ENCODE measurements at places on chromosomes 4 and X.

- DNase-seq: no peak
These were observed 413.7 kb downstream of the PPP3CA start for GRCh38 chr4:100933628-100934027.

GRCh38 chr4:27638163-27638915, 777.7 kb downstream of the STIM2 start:
- no peak for DNase-seq

DNA sequence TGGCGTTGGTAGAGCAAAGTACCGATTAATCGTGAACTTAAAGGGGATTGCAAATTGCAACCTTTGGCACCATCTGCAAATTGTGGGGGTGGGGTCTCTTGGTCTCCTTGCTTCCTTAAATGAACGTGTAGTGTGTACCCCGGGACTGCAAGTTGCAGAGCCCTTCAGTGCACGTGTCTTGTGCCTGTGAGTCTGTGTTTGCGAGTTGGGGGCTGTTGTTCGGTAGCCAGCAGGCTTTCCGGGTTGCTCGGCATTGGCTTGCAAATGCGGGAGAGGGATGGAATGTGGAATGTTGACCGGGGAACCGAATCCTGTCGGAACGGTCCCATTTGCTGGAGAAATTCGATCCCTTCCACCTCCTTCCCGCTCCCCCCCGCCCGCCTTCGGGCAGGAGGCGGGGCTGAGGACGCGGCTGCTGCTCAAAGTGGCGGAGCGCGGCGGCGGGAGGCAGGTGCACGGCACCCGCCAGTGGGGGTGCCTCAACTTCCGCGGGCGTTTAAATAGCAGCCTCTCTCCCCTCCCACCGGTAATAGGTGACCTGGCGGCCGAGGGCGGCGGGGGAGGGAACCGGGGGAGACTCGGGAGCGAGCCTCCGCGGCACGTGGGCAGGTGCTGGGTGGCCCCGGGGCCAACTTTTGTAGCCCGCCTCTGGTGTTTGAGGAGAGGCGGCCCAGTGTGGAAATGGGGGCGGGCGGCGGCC, 1.5 kb downstream of the JADE1 start:
- DNase-seq: peak; percentile 88

DNA sequence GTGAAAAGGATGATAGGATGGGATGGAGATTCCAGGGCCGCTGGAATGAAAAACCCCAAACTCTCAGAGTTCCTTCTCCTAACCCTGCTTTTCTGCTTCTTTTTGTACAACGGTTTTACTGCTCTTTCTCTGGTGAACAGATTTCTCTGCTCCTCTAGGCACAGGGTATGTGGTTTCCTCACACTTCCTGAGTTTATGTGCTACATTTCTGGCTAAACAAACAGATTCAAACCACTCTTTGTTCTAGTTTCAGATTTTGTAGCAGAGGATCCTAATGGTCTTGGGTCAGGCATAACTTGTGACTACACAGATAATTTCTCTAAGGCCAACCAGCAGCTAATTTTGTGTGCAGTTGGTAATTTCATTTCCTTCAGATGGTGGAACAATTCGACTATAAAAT, 52.6 kb downstream of the OSTC start:
- DNase-seq: no peak

DNA sequence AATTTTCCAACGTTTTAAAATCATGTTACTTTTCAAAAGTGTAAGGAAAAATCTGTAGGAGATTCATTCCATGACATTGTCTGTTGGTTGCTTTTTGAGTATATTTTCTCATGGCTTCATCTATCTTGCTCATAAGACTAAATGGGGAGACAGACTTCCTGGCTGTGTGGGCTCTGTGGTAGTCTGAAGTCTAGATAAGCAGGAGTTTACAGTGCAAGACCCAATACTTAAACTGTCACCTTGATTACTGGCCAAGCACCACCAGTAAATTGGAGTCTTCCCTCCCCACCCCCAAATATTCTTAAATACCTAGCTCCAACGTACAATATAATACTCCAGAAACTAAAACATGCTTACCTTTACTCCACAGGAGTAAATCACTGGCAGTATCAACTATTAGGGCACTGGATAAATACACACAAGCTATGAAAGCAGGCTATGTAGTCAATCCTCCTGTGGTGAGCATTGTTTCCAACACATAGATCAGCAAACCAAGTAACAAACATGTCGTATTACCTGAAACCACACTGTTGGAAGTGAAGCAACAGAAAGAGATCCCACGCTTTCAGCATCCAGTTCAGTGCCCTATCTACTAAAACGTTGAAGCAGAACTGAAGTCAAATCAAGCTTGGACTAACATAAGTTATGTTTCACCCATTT, 6.2 kb downstream of the HNRNPD start:
- DNase-seq: no peak

GRCh38 chrX:23276475-23276874, 58.2 kb upstream of the PTCHD1 start:
- DNase-seq: no peak

GRCh38 chr4:158667651-158668198, 4.0 kb downstream of the C4orf46 start:
- peak; percentile 39 for DNase-seq

DNA sequence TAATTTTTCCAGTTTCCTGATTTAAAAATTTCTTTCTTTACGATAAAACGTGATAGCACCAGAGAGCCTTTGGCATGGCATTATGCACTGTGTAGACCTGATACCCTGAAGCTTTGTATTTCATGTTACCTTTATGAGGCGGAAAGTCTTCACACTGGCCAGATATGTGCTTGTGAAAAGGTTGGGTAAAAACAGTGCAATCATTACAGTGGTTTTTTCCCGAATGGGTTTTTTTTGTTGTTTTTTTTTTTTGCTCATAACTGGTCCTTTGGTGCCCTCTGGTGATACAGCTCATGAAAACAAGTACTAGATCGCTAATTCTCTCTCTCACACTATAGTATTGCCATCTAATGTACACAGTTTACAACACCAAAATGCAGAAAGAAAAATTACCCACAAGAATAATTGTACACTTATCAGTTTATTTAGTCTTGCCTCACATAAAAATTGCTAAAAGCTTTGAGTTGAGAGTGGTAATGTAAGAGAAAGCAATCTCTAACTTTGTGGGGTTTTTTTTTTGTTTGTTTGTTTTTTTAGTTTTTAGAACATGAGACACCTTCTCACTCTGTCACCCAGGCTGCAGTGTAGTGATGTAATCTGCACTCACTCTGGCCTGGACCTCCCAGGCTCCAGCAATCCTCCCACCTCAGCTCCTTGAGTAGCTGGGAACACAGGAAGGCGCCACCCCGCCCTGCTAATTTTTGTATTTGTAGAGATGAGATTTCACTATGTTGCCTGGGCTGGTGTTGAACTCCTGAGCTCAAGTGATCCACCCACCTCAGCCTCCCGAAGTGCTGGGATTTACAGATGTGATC, 21.3 kb downstream of the SPCS3 start:
- peak; percentile 44 for DNase-seq

DNA sequence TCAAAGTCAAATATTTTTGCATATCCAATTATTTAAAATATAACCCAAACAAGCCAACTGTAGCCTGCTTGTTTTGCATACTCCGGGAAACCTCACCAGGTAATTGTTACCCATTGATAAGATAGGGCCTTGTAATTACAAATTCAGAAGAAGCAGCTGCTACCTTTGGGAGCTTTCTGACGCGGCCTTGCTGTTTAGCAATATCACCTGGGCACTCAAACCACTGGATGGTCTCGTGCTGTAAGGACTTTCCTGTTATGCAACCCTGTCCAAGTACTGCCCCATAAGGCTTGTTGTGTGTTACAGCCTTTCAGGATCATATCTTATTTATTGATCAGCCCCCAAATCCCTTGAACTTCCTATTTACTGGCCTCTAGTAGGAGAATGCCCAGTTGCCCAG, 52.1 kb downstream of the HS3ST1 start:
- DNase-seq: no peak

GRCh38 chrX:51395810-51396728, 63.4 kb downstream of the NUDT10 start:
- DNase-seq: peak; percentile 67

GRCh38 chrX:72396117-72396516, 90.4 kb upstream of the CITED1 start:
- no peak for DNase-seq

- peak; percentile 56 for DNase-seq
These were observed 3.5 kb upstream of the IQSEC2 start for GRCh38 chrX:53284684-53285447.

DNA sequence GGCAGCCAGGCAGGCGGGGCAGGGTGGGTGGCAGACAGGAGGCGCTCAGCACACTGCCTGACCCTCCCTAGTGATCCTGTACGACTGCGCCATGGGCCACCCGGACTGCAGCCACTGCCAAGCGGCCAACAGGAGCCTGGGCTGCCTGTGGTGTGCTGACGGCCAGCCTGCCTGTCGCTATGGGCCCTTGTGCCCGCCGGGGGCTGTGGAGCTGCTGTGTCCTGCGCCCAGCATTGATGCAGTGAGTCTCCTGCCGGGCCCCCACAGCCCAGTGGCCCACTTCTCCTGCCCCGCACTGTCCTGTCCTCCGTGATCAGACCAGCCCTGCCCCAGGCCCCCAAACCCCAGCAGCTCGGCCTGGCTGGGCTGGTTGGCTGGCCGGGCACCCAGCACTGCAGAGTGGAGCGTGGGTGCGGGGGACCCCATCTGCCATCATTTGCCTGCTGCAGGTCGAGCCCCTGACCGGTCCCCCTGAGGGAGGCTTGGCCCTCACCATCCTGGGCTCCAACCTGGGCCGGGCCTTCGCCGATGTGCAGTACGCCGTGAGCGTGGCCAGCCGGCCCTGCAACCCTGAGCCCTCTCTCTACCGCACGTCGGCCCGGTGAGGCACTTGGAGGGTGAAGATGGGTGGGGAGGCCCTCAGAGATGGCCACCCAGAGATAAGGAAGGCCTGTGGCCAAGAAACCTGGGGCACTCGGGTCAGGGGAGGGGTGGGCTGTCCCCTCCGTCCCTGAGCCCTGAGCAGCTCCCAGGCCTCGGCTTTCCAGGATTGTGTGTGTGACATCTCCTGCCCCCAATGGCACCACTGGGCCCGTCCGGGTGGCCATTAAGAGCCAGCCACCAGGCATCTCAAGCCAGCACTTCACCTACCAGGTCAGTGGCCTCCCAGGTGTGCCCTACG, 7.6 kb downstream of the PLXNB3 start:
- DNase-seq: no peak

DNA sequence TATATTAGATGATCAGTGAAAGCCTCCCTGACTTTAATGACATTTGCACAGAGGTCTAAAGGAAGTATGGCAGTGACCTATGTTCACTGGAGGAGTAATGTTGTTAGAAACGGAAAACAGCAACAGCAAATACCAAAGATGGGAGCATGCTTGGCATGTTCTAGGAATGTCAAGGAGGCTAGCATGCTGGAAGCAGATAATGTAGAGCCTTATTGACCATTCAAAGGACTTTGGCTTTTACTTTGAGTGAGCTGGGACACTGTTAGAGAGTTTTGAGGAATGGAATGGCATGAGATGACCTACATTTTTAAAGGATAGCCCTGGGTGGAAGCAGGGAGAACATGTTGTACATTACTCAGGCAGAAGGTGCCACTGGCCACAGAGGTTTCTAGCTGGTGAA, 6.0 kb downstream of the RPA4 start:
- no peak for DNase-seq

DNA sequence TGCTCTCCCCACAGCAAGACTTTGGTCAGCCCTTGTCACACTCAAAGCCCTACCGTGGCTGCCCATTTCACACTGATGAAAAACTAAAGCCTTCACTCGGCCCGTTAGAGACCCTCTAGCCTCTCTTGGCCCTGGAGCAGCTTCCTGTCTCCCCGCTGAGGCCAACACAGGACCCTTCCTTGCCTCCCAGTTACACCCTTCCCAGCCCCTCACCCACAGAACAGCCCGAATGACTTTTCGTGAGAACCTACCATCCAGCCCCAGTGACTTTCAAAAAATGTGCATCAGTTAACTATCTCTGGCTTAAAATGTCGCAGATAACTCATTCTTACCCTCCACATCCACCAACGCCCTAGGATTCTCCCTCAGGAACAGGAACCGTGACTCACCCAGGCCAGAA, 756 bp upstream of the TAF9B start:
- DNase-seq: no peak

DNA sequence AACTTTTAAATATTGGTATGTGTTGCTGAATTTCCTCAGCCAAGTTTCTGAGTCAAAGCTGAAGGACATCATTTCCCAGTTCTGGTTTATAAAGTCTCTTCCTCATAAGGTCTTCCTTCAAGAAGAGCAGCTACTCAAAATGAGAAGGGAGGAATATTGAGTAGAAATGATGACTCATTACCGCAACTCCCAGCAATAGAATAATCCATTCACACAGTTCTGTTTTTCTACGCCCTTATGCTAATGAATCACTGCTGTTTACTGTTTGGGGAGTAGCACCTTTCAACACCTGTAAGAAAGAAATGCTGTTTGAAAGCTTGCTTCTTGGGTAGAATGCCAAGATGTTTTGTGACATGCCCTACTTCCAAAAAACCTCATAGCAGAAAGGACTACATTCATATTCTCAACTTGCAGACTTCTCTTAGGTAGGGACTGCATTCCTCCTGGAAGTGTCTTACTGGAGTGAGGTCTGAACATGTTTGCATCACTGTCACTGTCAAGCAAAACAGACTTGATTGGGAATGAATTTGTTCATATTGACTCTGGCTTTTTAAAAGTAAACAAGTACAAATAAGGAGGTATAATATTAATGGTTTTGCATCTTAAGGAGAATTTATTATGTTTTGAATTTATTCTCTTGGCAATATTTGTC, 147.2 kb upstream of the BANK1 start:
- DNase-seq: no peak

DNA sequence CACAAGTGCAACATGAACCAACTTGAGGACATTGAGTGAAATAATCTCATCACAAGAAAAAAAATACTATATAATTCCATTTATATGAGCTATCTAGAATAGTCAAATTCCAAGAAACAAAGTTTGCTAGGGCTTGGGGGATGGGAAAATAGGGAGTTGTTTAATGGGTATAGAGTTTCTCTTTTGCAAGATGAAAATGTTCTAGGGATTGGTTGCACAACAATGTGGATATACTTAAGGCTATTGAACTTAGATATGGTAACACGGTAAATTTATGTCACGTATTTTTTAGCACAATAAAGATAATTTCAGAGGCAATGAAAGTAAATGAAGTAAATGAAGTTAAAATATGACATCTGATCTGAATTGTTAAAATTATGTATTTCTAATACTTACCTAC, 7.9 kb downstream of the MFSD8 start:
- DNase-seq: no peak

GRCh38 chrX:8851231-8851886, 50.2 kb upstream of the FAM9A start:
- no peak for DNase-seq

GRCh38 chr4:7625071-7625470, 190.3 kb upstream of the PSAPL1 start:
- DNase-seq: no peak

- DNase-seq: peak; percentile 38
These were observed 778 bp downstream of the CASP3 start for GRCh38 chr4:184648313-184649025.
